ENCODE measurements at places on chromosomes 2 and 18.

GRCh38 chr18:79677221-79677620 lies 2.4 kb upstream of the CTDP1 start:
- DNase-seq = peak; percentile 55

GRCh38 chr2:128643221-128644065 lies 324.8 kb upstream of the HS6ST1 start:
- peak; percentile 75 for DNase-seq

DNA sequence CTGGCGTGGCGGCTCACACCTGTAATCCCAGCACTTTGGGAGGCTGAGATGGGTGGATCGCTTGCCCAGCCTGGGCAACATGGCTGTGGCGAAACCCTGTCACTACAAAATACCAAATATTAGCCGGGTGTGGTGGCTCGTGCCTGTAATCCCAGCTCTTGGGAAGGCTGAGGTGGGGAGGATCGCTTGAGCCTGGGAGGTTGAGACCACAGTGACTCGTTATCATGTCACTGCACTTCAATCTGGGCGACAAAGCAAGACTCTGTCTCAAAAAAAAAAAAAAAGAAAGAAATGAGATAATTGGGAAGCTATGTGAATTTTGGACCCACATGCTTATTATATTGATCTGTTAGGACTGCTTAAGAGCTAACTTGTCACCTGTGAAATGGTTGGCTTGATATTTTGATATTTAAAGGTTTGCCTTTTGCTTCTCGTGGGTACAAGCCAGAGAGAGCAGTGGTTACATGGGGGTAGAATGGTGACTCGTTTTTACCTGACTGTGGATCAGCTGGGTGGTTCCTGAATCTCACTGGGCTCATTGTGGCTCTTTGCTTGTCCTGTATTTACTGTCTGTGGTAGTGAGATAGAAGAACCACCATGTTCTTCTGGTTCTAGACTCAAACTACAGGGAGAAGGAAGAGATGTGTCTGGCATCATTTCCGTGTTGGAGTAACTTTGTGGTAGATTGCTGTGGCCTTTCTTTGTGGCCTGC lies 28.9 kb downstream of the ZNF532 start:
- DNase-seq = no peak

DNA sequence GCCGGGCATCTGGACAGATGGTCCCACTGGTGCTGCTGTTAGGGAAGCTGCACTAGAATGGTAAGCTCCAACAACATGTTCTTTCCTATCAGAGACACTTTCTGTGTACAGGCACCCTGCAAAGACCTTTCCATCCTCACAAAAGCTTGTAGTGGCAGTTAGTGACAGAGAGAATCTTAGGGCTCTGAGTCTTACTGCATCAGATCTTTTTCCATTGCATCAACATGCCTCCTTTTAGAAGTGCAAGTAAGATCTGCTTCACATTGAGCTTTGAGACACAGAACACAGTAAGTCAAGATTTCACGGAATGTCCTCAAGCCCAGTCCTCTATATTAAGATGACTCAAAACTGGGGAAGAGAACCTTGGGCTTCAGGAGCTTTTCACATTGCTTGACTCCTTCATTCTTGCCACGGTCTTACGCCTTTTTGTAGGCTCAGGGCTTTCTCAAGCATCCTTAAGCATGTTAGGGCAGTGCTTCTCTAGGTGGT lies 52.6 kb downstream of the ARL4C start:
- DNase-seq = no peak

GRCh38 chr2:144086965-144087364 lies 433.0 kb downstream of the ZEB2 start:
- no peak for DNase-seq

DNA sequence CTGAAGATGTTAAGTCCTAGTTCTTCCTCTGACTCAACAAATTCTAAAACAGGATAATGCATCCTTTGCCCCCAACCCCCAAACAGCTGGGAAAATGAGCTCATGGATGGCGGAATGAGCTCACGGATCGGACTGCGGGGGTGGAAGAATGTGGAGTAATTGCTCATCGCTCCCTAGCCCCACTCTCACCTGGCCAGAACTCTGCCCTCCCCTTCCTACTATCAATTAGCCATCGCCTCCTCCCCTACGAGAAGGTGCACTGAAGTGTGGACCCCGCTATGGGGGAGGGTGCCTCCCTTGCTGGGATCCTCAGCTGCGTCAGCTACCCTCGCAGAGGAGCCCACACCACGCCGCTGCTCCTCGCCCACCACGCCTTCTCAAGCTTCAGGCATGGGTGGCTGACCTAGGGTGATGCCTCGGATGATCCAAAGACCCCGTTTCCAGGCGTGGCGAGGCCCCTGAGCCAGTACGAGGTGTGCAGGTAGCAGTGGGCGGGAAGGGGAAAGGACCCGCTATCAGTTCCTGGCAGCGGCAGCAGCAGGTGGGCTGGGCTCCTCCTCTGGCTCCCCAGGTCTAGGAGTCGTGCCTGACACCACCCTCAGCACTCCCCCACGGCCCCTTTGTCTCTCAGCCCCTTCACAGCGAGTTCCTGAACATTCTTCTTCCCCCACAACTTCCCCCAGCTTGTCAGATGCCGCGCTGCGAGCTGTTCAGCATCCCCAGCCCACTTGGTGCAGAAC lies 82.1 kb upstream of the POMC start:
- DNase-seq = no peak

DNA sequence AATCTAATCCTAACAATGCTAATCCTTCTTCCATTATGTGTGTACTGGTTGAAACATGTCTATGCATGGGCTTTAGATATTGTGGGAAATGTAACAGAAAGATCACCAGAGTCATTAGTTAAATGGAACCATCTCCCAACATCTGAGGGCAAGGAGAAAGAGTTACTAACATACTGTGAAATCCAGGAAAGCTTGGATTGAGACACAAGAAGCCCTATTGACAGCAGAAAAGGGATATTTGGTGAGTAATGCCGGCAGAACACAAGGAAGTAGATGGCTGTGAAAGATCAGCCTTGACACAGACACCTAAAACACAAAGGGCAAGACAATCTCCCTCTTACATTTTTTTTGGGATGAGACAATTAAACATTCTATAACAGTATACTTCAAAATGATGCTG lies 28.5 kb upstream of the LAMA1 start:
- DNase-seq = no peak

DNA sequence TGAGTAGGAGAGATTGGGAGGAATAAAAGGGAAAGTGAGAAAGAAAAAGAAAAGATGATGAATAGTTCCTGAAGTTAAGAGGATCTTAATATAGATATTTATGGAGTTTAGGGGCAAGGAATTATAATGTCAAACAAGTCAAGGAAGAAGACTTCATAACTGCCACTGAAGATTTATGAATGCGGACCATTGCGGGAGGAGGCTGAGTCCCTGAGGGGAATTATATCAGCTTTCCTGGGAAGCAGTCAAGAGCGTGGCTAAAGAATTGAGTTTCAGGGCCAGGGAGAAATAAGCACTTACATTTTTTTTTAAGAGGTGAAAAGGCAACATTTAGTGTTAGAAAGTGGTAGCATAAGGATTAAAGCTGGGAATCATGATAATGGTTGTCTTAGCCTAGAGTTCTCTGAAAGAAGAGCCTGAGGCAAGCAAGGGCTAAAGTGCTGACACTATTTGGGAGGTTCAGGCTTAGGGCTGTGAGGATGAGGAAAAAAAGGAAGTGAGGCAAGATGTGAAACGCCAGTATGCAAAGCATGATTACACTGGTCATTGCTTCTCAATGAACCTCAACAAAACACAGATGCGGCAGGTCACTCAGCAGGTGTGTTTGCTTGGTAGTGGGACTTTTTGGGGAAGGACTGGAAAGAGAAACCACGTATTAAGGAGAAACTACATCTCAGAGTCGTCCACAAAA lies 217.1 kb downstream of the SLC4A3 start:
- no peak for DNase-seq

DNA sequence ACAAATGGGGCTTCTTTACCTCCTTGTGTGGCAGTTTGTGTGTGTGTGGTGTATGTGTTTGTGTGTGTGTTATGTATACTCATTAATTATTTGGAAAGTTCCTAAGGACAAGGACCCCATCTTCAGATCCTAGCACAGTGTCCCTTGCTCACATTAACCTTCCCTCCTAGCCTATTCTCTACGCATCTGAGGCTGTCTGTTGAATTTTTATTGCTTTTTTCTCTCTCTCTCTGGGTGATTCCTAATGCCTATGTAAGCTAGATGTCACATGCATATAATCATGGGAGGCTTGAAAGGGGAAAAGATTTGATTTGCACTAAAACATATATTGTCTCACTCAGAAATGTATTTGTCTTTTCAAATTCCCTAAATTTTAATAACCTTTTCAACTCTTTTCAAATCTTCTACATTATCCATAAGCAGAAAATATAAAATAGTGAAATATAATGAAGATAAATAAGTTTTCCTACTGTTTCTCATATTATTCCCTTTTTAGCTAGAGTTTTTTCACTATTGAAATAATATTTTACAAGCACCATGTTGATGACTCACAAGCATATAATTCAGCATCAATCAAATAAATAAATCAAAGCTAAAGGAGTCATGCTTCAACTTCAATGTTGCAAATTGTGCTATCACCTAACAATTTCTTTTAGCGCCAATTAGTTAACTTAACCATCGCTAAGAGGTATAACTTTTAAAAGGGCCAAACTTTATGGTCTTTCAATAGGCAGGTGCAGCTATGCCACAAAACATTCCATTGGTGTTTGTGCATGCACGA lies 199.0 kb upstream of the ERBB4 start:
- no peak for DNase-seq

DNA sequence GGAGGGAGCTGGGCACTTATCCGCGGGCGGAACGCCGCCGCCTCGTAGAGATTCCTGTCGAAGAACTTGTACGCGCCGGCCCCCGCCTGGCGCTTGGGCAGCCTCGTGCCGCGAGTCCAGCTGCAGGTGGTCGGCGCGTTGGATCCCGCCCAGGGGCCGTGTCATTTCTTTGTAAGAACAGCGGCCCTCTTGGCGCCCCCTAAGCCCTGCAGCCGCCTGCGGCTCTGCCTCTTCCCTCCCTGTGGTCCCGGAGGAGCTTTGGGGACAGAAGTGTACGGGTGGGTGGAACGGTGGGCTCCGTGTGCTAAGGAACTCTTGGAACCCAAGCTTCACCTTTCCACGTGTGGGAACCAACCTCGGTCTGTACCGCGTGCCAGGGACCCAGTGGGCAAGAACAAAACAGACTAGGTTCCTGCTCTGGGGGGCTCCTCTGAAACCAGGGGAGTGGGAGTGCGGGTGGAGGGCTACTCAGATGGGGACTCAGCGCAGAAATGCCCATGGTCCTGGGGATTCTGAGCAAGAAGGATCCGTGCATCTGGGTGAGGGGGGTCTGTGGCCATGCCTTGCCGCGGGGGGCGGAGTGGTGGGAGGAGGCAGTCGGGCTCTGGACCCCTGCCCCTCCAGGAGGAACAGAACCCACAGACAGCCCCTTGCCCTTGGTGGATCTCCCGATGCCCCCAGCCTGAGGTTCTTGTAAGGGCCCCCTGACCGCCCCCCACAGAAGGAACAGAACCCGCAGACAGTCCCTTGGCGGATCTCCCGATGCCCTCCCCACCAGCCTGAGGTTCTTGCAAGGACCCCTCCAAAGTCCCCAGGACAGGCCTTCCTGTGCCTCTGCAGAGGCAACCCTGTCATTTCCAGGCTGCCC lies 1.5 kb downstream of the GPC1 start:
- no peak for DNase-seq

GRCh38 chr2:78261454-78261853 lies 739.3 kb upstream of the LRRTM4 start:
- DNase-seq = no peak

DNA sequence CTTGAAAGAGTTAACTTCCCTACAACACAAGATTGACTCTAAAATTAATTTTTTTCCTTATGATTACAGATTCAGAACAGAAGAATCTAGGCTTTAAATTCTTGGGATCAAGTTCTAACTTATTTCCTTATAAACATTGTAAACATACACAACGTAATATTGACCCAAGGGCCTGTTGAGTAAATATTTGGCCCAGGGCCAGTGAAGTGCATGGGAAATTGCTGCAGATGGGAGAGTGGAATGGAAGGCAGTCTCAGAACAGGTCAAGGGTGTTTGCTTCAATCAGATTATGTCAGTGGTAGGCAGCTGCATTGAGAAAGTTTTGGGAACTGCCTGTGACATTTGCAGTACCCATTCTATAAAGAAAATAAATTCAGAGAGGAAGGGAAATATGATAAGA lies 137.6 kb downstream of the MYO1B start:
- DNase-seq = no peak

DNA sequence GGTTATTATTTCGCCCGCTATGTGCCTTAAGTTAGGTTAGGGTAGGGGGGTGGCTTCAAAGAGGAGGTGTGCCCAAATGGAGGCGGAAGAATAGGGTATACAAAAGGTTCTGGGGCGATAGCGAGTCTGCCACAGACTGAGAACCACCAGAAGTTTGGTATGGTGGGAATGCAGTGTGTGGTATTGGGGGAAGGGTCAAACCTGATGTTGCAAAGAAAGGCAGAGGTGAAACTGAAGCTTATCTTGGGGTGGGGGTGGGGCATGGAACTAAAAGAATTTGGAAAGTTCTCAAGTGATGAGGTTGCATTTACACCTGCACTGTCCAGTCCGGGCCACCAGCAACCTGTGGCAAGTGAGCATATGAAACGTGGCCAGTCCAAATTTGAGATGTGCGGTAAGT lies 11.8 kb upstream of the CCBE1 start:
- DNase-seq = no peak

GRCh38 chr2:95278051-95278471 lies 3.8 kb downstream of the PROM2 start:
- no peak for DNase-seq

DNA sequence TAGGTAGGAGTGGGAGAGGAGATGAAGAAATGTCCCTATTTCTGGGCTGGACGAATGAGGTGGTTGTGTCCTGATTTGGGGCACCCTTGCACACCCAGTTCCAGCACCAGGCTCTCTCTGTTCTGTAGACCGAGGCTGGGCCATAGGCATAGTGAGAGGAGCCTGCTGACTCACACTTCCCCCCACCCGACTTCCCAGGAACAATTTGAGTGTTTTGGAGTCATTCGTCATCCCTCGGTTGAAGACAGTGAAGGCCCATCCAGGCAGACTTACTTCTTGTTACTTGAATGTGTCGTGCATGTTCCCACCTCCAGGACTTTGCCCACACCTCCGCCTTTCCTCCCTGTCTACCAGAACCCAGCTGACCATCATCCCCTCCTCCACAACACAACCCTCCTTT lies 179.1 kb downstream of the HAUS1 start:
- peak; percentile 49 for DNase-seq

GRCh38 chr18:79805926-79806487 lies 8.3 kb downstream of the KCNG2 start:
- peak; percentile 81 for DNase-seq

DNA sequence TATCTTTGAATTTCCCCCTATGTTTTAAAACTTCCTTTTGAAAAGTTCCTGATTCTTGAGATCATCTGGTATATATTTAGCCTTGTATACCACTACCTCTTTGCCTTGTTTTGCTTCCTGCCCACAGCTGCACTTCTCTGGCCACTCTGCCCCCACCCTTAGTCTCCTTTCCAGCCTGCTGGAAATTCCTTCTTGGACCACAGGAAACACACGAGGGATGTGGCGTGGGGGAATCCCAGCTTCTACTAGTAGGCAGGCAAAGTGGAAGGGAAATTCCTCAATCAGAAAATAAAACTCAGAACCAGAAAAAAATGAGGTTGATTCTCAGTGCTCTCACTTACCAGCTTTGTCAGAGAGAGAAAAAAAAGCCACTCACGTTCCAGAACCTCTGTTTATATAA lies 13.4 kb downstream of the IL18RAP start:
- DNase-seq = no peak

All from mesenteric fat pad (tissue), 1 donor.